ENCODE measurements at places on chromosomes 11 and 22.

DNA sequence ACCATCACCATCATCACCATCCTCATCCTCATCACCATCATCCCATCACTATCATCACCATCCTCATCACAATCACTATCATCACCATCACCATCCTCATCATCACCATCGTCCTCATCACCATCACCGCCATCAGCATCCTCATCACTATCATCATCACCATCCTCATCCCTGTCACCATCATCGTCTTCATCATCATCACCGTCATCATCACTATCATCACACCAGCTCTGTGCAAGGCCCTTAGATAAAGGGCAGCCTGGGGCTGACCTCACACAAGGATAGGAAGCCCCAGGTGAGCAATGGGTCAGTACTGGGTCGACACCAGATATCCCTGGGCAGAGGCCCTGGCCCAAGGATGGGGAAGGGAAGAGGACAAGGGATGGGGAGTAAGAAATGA is 16.1 kb downstream of the RTN4R start:
- no peak for DNase-seq

DNA sequence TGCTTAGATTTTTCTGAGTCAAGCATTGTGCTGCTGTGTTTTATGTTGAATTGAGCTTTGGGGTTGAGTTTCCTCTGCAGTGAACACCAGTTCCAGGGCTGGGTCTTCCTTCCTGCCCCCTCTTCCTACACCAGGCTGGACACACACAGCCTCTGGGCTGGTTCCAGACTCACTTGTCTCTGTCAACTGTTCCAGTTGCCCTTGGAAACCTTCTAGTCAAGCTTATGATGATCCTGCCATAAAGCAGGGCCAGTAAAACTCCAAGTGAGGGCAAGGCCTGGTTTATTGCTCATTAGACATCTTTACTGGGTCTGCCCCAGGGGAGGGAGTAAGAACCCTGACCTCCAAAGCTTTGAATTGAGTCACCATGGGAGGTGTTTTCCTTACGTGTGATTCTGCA is 61.1 kb downstream of the KIAA1671 start:
- DNase-seq: no peak

- DNase-seq: no peak
Measured at GRCh38 chr22:27215871-27216270, 558.5 kb downstream of the MIAT start.

- DNase-seq: no peak
Measured at GRCh38 chr11:67261640-67261945, 4.7 kb upstream of the GRK2 start.

DNA sequence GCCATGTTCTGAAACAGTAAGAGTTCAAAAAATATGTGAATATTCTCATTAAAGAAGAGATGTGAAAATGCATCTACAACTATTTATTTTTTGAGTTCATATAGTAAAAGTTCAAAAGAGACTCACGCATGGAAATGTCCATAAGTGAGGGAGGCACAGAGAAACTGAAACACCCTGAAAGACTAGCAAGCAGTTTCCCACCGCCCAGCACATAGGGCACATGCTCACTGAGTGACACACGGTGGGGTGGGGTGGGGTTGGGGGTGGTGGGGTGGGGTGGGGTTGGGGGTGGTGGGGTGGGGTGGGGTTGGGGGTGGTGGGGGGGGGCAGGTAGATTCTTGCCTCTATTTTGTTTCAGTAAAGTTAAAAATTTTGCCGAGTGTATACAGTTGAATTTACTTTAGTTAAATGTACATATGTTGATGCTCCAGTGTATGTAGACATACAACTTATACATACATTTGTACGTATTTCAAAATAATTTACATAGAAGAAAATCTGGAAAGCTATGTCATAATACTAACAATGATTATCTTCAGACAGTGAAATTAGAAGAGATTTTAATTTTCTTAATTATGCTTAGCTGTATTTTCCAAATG is 6.3 kb downstream of the CCDC34 start:
- DNase-seq: no peak

- no peak for DNase-seq
Measured at GRCh38 chr11:77558380-77558779, 31.4 kb upstream of the AQP11 start.

GRCh38 chr11:7833527-7833926 is 36.8 kb upstream of the OR5P2 start:
- DNase-seq: no peak
